ENCODE measurements at places on chromosomes 16 and 17.

- DNase-seq, result no peak
Observed at GRCh38 chr17:78722246-78722761, 59.8 kb downstream of the CYTH1 start.

DNA sequence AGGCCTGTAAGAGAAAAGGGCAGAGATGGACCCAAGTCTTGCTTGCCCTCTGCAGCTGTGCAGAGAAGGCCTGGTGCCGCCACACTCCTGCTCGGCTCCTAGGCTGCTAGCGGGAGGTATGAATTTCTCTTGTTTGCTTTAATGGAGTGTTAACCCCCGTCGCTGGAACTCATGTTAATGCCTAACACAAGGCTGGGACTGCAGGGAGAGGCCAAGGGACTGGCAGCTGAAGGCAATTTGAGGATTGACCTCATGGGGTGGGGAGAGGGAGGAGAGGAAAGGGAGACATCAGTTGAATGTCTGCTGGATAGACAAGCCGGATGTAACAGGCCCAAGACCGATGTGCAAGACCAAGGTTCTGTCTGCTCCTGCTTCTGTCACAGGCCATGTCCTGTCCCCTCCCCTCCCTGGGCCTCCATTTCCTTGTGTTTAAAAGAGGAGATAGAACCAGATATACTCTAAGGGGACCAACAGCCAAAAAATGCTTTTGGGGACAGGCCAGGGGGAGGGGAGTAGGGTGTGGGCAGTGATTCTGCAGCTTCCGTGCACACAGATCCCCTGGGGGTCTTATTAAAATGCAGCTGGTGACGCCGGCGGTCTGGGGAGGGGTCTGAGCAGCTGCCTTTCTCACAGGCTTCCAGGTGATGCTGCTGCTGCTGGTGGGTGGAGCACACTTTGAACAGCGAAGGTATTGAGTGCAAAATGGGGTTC lies 46.7 kb upstream of the TBX2 start:
- no peak for DNase-seq

DNA sequence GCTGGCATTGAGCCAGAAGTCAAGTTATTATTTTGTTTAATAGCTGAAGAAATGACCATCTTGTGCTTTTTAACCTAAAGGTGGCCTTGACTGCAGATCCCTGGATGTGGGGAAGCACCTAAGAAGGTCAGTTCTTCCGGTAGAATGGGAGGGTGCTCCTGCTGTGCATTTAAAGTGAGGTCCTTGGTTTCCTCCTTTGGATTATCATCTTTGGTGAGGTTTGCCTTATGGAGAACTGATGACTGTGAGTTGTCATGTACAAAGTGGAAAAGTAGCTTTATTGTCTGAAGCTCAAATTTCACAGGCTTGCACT lies 66.5 kb downstream of the PCTP start:
- no peak for DNase-seq

GRCh38 chr16:10338426-10338825 lies 47.4 kb upstream of the ATF7IP2 start:
- DNase-seq, result no peak

- no peak for DNase-seq
Observed at GRCh38 chr16:54346041-54346440, 59.5 kb upstream of the IRX3 start.

DNA sequence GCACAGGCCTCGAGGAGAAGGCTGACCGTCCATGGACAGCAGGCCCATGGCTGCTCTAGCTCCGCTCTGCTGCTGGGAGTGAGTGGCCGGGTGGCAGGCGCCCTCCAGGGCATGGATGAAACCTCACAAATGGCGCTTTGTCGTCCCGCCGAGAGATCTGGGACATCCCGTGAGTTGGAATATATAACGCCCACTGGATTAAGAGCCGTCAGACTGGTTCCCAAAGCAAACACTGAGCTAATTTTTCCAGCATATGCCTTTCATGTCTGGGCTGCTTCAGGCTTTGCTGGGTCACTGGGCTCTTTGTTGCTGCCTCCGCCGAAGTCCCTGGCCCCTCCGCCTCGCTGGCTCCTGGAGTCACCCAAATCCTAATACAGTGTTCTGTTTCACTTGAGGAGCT lies 266.3 kb downstream of the FOXL1 start:
- no peak for DNase-seq
